ENCODE measurements at places on chromosomes 3 and 15. TPM values are rescaled to one million over a fixed set of nuclear protein-coding genes. Genes with fewer than 3 reads are reported as not detected.
A peak's percentile ranks its signal among the peaks of the same experiment; 100 is the strongest.

DNA sequence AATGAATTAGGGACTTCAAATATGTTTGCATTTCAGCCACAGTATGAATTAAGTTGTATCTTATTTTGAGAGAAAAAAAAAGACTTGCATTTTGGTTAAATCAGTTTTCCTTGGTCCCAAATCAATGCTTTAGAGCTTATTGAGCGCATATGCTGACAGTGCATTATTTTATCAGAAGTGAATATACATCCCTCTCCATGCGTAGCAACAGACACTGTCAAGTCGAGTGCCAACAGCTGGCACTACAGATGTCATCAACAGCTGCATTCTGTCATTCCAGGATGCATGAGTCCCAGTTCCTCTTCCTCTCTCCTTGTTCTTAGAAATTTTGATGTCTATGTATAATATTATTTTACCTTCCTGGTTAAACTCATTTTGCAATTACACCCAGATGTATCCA is 156.1 kb upstream of the FOXB1 start:
- H3K4me1 ChIP-seq: no peaks in the 10 kb centered on the region
- H3K27ac ChIP-seq: no peak overlapping the region
- peaks cover 19% of the 10 kb centered on the region for H3K27me3 ChIP-seq
- no peak overlapping the region for H3K4me3 ChIP-seq
- DNase-seq: no peak
- H3K36me3 ChIP-seq: no peaks in the 10 kb centered on the region

The CIDEC gene
- not detected for total RNA-seq

GRCh38 chr3:114393367-114394072 is 99.7 kb downstream of the TIGIT start:
- peaks cover 21% of the 10 kb centered on the region for H3K4me1 ChIP-seq
- no peaks in the 10 kb centered on the region for H3K27me3 ChIP-seq
- peak overlapping the region; percentile 27 for H3K4me3 ChIP-seq
- no peak overlapping the region for H3K27ac ChIP-seq
- no peaks in the 10 kb centered on the region for H3K36me3 ChIP-seq

- H3K4me1 ChIP-seq: peaks cover 29% of the 10 kb centered on the region
- DNase-seq: no peak
- H3K27me3 ChIP-seq: peaks cover 2% of the 10 kb centered on the region
- no peaks in the 10 kb centered on the region for H3K36me3 ChIP-seq
Measured at GRCh38 chr15:40889112-40889511, 5.1 kb upstream of the VPS18 start.

The CX3CR1 gene
- total RNA-seq: 3.7 TPM

- peaks cover 3% of the 10 kb centered on the region for H3K27me3 ChIP-seq
- H3K36me3 ChIP-seq: no peaks in the 10 kb centered on the region
- H3K4me1 ChIP-seq: no peaks in the 10 kb centered on the region
- H3K27ac ChIP-seq: no peak overlapping the region
- DNase-seq: no peak
Measured at GRCh38 chr15:45873781-45874180, 239.0 kb downstream of the SQOR start.

DNA sequence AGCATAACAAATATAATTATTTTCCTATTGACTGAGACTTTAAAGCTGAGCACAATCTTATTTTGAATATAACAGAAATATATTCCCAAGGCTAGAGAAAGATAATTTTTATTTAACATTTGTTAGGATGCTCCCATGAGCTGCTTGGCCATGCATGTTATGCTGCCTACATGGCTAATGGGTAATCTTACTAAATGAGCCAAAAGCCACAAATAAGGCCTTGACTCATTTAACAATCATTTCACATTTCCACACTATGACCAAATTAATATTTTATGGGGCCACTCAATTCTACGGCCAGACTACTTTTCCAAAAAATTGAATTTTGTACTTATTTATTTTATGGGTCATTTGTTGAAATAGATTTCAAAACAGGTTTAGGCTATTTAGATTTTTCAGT is 141.7 kb downstream of the MEIS2 start:
- no peaks in the 10 kb centered on the region for H3K4me1 ChIP-seq
- H3K36me3 ChIP-seq: no peaks in the 10 kb centered on the region
- no peaks in the 10 kb centered on the region for H3K27me3 ChIP-seq
- no peak for DNase-seq
- H3K4me3 ChIP-seq: no peak overlapping the region
- no peak overlapping the region for H3K27ac ChIP-seq

The SLCO2A1 gene
- total RNA-seq: not detected

GRCh38 chr15:91366111-91366510 is 266.1 kb downstream of the SV2B start:
- H3K27me3 ChIP-seq: peaks cover 3% of the 10 kb centered on the region
- DNase-seq: no peak
- peaks cover 12% of the 10 kb centered on the region for H3K4me1 ChIP-seq
- H3K4me3 ChIP-seq: no peak overlapping the region

DNA sequence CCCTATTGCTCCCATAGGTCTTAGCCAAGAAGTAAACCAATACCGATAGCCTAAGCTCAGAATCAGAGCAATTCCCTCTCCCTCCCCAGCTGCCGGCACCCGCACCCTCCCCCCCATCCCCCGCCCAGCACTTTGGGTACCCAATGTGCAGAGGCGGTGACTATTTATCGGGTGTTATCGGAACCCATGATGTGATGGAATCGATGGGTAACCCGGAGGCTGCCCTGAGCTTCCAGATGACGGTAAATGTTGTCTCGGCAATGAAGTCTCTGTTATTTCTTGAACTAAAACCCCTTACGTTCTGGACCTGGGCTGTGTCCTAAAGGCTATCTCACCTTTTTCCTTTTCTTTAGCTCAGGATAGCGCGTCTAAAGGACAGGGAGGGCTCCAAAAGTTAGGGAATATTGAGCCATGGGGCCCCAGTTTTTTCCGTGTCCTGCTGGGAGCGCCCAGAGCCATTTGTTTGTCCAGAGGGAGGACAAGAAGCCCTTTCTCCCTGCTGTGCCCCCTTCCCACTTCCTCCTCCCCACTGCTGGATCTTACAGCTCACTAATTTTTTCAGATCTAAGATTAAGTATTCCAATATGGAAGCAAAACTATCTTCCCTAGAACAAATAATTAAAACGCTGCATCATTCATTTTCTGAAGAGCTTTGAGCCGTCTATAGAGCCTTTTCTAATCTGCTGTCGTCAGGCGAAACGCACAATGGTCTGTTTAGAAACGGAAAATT is 1.5 kb downstream of the SLITRK3 start:
- H3K4me1 ChIP-seq: peaks cover 2% of the 10 kb centered on the region
- no peak overlapping the region for H3K4me3 ChIP-seq
- no peak for DNase-seq
- peaks cover 64% of the 10 kb centered on the region for H3K27me3 ChIP-seq
- peaks cover 2% of the 10 kb centered on the region for H3K36me3 ChIP-seq

DNA sequence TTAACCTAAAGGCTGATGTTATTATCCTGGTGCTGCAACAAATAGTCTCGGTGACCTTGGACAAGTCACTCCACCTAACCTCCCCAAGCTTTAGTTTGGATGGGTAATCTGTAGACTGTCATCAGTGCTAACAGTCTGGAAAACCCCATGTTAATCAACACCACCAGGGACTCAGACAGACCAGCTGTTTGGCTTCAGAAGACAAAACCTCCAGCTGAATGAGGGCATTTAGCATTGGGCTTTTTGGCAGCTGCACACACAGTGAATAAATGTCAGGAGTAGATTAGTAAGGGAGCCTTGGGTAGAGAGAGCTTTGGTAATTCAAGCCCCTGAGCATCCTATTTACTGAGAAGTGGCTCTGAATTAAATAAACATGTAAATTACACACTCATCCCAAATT is 24.9 kb upstream of the C3orf80 start:
- H3K4me1 ChIP-seq: no peaks in the 10 kb centered on the region
- peaks cover 3% of the 10 kb centered on the region for H3K27me3 ChIP-seq
- DNase-seq: no peak
- H3K27ac ChIP-seq: no peak overlapping the region
- no peak overlapping the region for H3K4me3 ChIP-seq

The OTOL1 gene
- total RNA-seq: not detected

DNA sequence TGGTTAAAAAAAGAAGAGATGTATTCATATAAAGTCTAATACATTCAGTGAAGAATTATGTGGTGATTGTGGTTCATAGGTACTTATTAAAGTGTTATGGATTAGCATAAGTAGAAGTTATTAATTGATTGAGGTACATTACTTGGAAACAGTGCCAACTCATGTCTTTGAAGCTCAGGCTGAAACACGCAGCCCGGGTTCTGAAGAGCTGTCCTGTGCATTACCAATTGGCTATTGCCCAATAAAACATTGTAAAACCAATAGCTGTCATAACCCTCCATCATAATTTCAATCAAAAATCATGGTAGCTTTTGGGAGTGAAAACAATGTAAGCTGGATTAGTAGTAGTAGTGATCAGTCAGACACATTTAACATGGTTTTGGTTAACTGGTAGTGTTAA is 560.1 kb downstream of the MCTP2 start:
- H3K4me1 ChIP-seq: no peaks in the 10 kb centered on the region
- no peak overlapping the region for H3K27ac ChIP-seq
- H3K4me3 ChIP-seq: no peak overlapping the region
- no peaks in the 10 kb centered on the region for H3K27me3 ChIP-seq

DNA sequence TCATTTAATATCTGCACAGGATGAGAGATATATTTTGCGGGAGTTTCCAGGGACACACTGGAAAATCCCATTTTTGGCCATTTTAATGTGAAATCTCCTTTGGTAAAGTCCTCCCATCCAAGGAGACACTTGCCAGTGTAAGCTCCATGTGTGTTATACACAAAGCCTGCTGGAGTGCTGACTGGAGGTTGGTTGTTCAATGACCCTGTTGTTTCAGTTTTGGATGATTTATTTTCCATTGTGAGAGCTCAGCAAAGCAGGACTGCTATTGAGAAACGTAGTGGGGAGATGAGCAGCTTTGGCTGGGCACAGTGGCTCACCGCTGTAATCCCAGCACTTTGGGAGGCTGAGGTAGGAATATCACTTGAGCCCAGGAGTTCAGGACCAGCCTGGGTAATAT is 127.7 kb downstream of the NUP210 start:
- no peak for DNase-seq
- no peak overlapping the region for H3K27ac ChIP-seq
- H3K36me3 ChIP-seq: no peaks in the 10 kb centered on the region
- H3K4me1 ChIP-seq: peaks cover 6% of the 10 kb centered on the region
- H3K4me3 ChIP-seq: no peak overlapping the region

The XPC gene
- total RNA-seq: 39.5 TPM

GRCh38 chr15:76999996-77000395 is 5.1 kb downstream of the PSTPIP1 start:
- H3K4me1 ChIP-seq: peaks cover 79% of the 10 kb centered on the region
- peak overlapping the region; percentile 98 for H3K27ac ChIP-seq
- no peak for DNase-seq
- no peaks in the 10 kb centered on the region for H3K27me3 ChIP-seq
- peak overlapping the region; percentile 41 for H3K4me3 ChIP-seq

The DNAH12 gene
- total RNA-seq: not detected

The TMEM45A gene
- total RNA-seq: 0.89 TPM

GRCh38 chr3:11953778-11954177 is 50.4 kb upstream of the SYN2 start:
- no peak overlapping the region for H3K27ac ChIP-seq
- H3K36me3 ChIP-seq: no peaks in the 10 kb centered on the region
- no peaks in the 10 kb centered on the region for H3K4me1 ChIP-seq
- H3K4me3 ChIP-seq: no peak overlapping the region
- H3K27me3 ChIP-seq: peaks cover 17% of the 10 kb centered on the region

The CYP8B1 gene
- total RNA-seq: not detected

DNA sequence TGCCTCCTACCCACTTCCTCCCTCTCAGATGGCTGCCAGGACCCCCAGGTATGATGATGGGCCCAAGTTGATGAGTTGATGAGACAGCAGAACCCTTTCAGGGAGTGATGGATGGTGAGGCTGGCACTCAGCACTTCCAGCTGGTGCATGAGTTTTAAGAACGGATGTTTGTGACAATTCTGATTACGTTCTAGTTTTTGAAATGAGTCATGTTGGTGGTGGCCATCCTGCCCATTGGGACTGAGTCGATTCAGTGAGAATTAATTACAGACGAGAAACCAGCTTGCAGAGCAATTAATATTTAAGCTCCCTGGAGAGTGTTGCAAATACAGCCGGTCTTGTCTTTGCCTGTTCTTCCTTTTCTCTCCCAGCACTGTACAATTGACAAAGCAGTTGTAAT is 56.9 kb upstream of the NR2C2 start:
- no peak for DNase-seq
- H3K36me3 ChIP-seq: no peaks in the 10 kb centered on the region
- no peak overlapping the region for H3K27ac ChIP-seq
- H3K4me3 ChIP-seq: no peak overlapping the region

The RLBP1 gene
- not detected for total RNA-seq

- no peak overlapping the region for H3K4me3 ChIP-seq
- no peaks in the 10 kb centered on the region for H3K36me3 ChIP-seq
- no peak overlapping the region for H3K27ac ChIP-seq
- no peak for DNase-seq
- peaks cover 2% of the 10 kb centered on the region for H3K27me3 ChIP-seq
Measured at GRCh38 chr3:139473155-139473771, 3.1 kb downstream of the RBP2 start.

The KBTBD12 gene
- not detected for total RNA-seq

DNA sequence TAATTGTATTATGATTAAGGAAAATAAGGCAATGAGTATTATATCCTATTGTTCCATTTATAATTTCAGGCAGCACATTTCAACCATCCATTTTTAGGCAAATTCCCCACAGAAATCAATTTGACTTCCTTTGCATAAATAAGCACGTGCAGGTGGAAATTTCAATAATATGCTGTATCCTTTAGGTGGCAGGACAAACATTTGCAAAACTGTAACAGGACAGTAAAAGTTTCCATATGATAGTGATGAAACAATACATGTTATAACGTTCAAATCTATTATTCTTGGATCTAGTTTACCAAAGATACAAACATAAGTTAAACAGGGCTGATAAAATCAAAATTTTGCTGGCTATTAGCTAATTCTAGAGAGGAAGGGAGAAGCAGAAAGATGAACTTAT is 8.5 kb downstream of the UACA start:
- H3K4me1 ChIP-seq: peaks cover 2% of the 10 kb centered on the region
- H3K27me3 ChIP-seq: peaks cover 42% of the 10 kb centered on the region
- H3K27ac ChIP-seq: no peak overlapping the region

- H3K4me1 ChIP-seq: peaks cover 25% of the 10 kb centered on the region
- H3K4me3 ChIP-seq: no peak overlapping the region
- H3K27ac ChIP-seq: no peak overlapping the region
- peaks cover 2% of the 10 kb centered on the region for H3K36me3 ChIP-seq
- DNase-seq: no peak
- H3K27me3 ChIP-seq: no peaks in the 10 kb centered on the region
Measured at GRCh38 chr15:41812820-41813375, 15.0 kb upstream of the JMJD7 start.

DNA sequence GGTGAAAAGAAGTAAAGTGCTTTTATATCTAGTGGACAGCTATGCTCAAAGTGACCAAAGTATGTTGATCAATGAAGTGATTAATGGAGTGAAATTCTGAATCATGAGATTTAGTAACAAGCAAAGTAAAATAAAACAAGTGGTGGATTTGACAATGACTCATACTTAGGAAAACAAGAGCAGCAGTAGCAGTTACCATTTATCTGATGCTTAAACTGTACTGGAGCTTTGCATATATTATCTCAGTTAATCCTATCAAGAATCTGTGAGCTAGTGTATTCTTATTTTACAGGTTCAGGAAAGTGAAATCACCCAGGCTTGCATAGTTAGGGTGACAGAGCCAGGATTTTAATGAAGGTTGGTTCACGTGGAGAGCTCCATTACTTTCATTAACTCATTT is 50.6 kb upstream of the SPATA16 start:
- no peaks in the 10 kb centered on the region for H3K36me3 ChIP-seq
- H3K4me1 ChIP-seq: no peaks in the 10 kb centered on the region
- no peaks in the 10 kb centered on the region for H3K27me3 ChIP-seq
- H3K27ac ChIP-seq: no peak overlapping the region

All from activated CD8-positive, alpha-beta memory T cell treated with anti-CD3 and anti-CD28 coated beads, Interleukin-2, amount 10 ng/mL, durations not matched to agents 7 days and 5 days (primary cell).